ENCODE measurements at places on chromosomes 2 and 18.

- DNase-seq = no peak
These were observed 335.1 kb upstream of the ZNF521 start for GRCh38 chr18:25686960-25687500.

- DNase-seq = no peak
These were observed 28.1 kb downstream of the EIF4E2 start for GRCh38 chr2:232578626-232579025.

- DNase-seq = no peak
These were observed 120.6 kb upstream of the BOD1L2 start for GRCh38 chr18:57026316-57026715.

DNA sequence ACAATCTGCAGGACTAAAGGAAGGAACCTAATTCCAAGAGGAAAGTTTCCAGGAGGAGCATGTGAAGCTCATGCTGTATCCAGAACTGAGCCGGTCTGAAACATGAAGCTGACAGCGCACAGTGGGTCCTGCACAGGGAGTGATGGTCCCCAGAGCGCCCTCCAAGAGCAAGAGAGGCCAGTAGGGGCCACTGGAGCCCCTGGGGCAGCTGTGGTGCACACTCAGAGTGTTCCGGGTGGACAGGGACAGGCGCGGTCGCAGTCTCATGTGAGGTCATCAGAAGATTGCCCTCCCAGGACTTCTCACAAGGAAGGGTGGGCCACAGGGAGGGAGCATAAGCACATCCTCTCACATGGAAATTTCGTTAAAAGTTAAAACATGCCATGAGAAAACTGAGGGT, 355.9 kb downstream of the EIPR1 start:
- DNase-seq = no peak

DNA sequence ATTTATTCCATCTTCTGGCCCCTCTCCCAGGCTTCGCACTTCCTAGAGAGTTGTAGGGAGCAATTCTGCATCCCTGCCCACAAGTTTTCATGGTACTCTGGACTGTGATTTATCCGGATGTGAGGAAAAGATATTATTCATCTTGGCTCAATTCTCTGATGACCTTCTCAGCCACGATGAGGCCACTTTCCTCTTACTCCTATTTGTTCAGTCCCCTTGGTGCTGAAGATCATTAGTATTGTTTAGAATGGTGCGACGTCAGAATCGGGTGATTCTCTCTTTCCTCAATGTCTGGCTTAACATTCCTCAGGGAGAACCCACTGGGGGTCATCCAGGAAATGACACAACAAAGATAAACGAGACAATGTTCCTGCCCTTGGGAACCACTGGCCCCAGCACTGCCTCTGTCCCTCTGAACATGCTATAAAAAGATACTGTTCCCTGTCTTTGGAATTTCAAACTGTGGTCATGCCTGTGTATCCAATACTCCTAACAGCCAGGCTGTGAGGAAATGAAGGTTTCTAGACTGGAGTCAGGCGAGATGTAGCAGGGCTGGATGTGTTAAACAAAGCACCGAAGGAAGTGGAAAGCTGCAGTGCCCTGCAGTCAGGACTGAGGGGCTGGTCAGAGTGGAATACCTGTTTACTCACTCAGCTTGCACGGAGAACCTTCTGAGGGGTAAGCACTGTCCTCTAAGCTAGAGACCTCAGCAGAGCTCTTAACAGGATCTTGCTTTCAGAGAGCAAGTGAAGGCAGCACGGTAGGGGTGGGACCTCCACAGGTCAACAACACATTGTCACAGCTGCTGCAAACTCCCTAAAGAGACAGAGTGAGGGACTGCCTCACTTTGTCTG, 12.9 kb upstream of the GLI2 start:
- no peak for DNase-seq

GRCh38 chr2:43169099-43169945, 57.1 kb downstream of the ZFP36L2 start:
- peak; percentile 64 for DNase-seq

DNA sequence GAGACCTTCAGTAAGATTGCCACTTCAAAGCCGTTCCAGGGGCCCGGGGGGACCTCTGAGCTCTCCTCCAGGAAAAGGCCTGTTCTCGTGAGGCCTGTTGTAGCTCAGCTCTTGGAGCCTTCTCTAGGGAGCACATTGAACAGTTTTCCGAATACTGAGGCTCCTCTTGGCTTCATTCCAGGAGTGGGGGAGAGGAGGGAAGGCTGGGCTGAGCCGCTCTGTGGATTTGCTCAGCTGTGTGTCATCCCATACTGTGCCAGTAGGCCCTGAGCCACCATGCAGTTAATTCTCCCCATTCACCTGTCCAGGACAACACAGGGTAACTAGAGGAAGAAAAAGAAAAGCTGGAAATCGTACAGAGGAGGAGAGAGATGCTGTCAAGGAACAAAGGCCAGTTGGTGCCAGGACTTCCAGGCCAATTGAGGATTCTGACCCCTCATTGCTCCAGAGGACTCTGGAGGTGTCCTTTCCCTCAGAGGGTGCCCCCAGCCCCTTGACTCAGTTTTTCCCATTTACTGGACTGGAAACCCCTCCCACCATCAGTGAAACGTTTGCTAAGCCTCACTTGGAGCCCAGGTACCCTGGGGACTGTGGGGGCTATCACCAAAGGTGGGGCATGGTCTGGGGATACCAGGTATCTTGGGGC, 41.4 kb downstream of the HS1BP3 start:
- no peak for DNase-seq

DNA sequence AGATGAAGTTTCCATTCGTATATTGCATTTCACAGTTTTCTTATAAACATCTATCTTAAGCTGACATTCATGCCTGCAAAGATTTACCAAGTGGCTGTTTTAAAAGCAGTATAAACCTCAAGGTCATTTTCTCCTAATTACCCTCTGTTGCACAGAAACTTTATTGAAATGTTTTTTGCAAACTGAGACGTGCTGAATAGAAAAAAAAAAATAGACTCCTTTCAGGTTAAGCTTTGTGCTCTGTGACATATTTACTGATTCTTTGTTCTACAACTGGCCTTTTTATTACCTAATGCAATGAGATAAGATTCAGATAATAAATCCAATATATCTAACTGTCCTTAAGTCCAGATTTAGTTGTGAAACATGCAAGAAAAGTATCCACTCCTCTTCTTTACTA, 938.7 kb downstream of the DSC3 start:
- no peak for DNase-seq

DNA sequence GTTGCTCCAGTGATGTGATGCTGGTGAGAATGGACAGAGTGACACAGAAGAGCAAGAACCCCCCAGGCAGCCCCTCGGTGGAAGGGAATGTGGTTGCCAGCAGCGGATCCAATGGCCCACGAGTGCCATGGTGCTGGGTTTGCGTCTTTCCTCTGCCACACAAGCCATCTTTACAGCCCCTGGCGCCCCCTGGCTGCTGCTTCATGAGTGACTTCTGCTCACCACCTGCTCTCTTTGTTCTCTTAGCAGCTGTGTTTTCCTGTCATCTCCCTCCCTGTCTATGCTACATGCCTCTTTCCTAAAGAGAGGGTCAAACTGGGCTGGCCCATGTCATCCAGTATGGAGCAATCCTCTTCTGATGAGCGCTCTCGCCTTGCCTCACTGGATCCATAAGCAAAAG, 300.0 kb upstream of the SMIM21 start:
- DNase-seq = peak; percentile 44

DNA sequence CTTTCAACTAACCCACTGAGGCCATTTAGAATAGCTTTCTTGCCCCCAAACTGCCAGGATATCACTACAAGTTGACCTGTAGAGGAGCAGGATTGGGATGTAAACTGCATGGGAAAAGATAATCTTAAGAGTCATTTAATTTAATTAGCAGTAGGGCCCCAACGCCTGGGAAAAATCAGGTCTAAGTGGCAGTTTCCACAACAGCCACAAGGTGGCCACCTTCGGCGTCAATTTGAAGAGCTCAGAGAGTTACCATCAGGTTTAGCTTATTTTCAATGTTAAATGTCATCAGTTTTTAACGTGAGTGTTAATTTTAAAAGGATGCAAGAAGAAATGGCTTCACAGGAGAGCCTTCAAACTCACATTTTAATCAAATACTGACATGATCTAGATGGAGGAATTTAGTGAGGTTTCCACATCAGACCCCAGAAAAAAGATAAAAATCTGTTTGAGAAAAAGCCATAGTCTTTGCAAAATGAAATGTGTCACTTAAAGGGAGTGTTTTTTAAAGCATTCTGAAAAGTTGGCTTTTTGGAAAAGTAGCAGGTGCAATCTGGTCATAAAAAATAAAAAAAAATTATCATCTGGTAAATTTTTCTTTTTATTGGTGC, 77.3 kb upstream of the UPP2 start:
- DNase-seq = peak; percentile 63

GRCh38 chr2:128489526-128490273, 171.0 kb upstream of the HS6ST1 start:
- DNase-seq = peak; percentile 27

DNA sequence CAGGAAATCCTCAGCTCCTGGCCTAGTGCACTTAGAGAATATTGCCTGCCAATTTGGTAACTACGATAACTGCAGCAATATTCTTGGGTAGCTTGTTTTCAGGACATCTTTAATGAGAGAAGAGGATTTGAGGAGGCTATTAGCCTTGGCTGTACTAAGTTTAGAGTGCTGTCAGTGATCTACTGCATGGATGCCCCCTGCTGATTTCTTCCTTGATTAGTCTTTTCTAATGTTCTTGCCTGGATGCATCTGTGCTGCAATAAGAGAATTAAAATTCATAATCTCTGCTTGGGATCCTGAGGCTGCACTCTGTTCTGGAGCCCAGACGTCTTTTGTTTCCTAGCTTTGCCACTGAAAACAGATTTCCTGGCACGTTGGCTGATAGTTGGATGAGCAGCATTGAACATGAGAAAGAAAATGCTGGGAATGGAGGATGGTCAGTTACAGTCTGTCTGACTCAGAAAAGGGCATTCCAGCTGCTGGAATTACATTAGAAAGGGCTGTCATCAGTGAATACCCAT, 115.4 kb downstream of the CCDC85A start:
- DNase-seq = no peak

DNA sequence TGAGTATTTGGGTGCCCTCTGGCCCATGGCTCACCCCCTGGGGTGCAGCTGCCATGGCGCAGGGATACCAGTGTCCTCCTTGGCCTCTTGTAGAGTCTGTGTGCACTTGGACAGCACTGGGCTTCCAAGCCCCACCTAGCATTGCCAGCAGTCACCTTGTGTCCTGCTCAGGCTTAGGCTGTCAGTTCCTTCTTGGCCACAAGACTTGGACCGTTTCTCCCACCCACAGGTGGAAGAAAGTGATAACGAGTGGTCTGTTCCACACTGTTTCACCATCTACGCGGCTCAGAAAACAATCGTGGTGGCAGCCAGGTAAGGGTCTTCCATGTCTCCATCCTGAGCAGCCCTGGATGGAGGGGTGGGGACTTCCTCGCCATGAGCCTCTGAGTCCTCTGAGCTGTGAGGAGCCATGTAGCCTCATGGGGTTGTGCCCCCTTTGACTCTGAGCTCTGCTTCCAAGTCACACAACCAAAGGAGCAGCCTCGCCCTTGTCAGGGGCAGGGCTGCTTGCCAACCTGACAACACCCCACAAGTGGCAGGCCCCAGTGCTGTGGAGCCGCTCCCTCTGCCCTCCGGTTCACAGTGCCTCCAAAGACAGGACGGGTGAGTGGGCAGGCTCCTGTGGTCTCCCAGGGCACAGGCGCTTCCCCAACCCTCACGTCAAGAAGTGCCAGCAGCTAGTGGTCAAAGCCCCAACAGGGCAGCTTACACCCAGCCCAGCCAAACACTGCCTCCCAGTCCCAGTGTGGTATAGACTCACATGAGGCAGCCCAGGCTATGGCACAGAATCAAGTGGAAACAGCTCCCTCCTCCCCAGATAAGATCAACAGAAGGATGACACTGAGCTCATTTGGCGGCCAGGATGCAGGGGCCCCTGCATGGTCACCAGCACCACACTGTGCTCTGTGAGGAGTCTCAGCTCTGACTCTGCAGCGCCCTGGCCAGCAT, 18.4 kb downstream of the STK25 start:
- no peak for DNase-seq

GRCh38 chr18:13003466-13003896, 12.3 kb downstream of the CEP192 start:
- peak; percentile 29 for DNase-seq

GRCh38 chr2:196537311-196537710, 102.2 kb upstream of the CCDC150 start:
- DNase-seq = no peak

- DNase-seq = no peak
These were observed 72.3 kb downstream of the SMAD7 start for GRCh38 chr18:48878471-48878870.

DNA sequence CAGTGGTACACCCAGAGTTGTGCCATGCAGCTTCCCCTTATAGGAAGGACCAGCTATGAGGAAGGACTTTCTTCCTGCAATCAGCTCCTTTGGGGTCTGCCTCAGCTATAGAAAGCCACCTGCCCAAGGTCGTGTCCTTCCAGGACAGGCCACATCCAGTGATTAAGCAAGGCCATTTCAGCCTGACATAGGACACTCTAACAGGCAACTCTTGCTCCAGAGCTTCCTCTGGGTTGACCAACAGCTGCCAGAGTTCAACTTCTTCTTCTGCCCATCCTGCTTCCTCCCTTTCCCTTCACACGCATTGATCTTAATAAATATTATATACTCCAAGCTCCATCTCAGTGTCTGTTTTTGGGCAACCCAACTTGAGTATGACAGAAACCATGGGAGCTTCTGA, 12.8 kb downstream of the LRP2 start:
- DNase-seq = no peak

DNA sequence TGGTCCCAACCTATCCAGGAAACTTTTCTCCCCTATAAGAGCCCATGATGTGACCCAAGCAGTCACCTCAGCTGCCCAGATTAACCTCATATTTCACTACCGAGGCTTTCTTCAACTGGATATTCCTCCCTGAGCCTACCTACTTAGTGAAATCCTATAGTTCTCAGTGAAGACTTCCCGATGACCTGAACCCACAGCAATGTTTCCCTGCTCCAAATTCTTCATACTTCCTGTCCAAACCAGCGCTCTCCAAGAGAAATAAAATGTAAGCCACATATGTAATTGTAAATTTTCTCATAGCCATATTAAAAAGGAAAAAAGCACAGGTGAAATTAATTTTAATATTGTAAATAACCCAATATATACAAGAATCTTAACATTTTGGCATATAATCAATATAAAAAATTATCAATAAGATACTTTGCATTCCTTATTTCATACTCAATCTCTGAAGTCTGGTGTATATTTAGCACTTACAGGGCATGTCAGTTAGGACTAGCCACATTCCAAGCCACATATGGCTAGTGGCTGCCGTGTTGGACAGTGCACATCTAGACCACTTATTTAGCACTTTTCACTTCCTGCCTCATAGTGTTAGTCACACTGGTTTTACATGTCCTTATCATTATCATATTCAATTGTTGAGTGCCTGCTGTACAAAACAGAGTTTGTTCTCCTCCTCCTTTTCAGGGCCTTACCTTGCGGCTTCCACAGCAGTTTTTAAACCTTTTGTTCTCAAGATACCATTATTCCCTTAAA, 1.9 kb upstream of the STAT4 start:
- peak; percentile 67 for DNase-seq

GRCh38 chr18:24603151-24603550, 142.7 kb downstream of the HRH4 start:
- no peak for DNase-seq
